ENCODE measurements at places on chromosomes 2 and 18.

DNA sequence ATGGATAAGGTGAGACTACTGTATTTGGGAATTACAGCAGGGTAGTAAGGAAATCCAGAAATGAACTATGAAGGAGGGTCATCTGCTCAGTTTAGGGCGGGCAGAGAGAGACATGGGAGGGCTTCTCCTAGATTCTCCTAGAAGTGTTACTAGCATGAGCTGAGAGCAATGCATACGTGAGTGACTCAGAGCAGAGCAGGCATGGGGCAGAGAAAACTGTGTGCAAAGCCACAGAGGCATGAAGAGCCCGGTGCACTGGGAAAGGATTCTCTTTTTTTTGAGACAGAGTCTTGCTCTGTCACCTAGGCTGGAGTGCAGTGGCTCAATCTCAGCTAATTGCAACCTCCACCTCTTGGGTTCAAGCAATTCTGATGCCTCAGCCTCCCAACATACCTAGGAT lies 116.2 kb downstream of the SOCS6 start:
- DNase-seq = no peak

GRCh38 chr2:72103690-72104089 lies 44.0 kb downstream of the CYP26B1 start:
- no peak for DNase-seq

- DNase-seq = no peak
Measured at GRCh38 chr2:207291625-207292252, 126.0 kb upstream of the KLF7 start.

GRCh38 chr2:197821550-197822289 lies 17.3 kb downstream of the PLCL1 start:
- no peak for DNase-seq

DNA sequence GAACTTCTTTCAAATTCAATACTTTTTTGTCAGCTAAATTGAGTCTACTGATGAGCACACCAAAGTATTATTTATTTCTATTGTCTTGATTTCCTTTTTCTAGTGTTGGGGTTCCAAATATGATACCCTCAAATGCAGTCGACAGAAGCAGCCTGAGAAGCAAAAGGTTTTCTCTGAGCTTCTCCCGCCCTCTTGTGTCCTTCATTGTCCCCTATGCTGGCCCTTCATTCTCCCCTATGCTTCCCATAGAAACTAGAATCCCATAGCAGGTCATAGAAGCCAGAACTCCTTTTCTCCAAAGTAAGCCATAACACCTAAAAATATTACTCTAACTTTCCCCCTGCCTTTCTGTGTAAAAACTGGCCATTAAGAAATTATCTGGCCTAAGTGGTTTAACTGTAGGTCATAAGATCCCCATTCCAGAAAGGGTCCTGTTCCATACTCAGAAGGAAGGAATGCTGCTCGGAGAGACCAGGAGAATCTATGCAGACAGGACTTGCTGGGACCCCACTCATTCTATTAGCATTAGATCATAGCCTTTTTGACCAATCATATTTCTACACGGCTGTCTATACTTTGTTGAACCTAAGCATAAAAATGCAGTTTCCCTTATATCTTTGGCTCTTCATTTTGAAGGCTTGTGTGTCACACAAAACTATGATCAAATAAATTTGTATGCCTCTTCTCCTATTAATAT lies 764.6 kb upstream of the PKDCC start:
- no peak for DNase-seq

DNA sequence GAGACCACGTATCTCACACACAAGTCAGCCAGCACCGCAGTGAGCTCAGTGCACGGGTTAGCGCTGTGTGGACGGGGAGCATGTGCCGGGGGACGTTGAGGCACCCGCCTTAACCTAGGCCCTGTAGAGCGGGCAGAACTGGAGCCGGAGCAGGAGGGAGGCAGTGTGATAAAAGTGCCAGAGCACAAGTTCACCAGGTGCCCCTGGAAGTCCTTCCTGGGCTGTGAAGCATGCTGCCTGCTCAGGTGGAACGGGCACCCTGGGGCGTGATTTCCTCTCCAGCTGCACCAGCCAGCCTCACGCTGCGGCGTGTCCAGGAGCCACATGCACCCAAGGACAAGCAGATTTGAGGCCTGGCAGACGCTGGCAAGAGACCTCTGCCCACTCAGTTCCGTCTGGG lies 50.3 kb downstream of the ITGB1BP1 start:
- DNase-seq = no peak

DNA sequence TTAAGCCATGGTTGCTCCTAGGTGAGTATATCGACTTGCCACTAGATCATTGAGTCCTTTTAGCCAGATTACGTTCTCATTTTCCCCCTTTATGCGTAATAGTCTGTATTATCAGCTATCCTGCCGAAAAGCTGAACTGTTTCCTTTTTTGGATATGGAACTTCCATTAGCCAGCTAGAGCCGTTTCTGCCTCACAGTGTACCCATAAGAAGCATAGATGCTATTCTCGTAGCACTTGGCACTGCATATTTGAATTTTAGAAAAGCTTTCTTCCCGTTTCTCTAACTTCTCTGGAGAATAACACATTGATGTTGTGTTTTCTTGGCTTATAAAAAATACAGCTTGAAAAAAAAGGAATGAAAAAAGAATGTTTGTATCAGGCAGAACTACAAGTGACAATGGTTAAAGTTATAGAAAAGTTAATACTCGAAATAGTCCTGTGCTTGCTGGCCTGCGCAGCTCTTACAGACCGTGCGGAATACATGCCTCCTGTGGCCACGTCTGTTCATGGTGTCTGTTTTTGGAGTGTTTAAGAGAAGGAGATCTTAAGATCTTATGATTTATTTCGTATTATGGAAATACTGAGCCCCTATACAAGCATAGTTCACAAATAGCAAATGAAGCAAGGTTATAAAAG lies 710 bp downstream of the DUSP19 start:
- no peak for DNase-seq
